Amygdala (tissue), 56 donors: ENCODE measurements at places on chromosomes 3 and 15.

GRCh38 chr15:68409736-68410370, 22.1 kb downstream of the ITGA11 start:
- no peak for DNase-seq

DNA sequence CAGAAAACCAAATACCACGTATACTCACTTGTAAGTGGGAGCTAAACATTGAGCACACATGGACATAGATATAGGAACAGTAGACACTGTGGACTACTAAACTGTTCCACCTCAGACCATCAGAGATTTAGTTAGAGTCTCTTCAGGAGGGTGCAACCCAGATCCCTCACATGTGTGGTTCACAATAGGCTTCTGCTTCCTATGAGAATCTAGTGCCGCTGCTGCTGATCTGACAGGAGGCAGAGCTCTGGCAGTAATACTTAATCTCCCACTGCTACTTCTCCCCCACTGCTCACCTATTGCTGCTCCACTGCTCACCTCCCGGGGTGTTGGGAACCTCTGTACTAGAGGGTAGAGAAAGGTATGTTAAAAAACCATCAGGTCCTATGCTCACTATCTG, 533.3 kb downstream of the NSUN3 start:
- no peak for DNase-seq

GRCh38 chr3:136617198-136617597, 135.0 kb downstream of the STAG1 start:
- no peak for DNase-seq

DNA sequence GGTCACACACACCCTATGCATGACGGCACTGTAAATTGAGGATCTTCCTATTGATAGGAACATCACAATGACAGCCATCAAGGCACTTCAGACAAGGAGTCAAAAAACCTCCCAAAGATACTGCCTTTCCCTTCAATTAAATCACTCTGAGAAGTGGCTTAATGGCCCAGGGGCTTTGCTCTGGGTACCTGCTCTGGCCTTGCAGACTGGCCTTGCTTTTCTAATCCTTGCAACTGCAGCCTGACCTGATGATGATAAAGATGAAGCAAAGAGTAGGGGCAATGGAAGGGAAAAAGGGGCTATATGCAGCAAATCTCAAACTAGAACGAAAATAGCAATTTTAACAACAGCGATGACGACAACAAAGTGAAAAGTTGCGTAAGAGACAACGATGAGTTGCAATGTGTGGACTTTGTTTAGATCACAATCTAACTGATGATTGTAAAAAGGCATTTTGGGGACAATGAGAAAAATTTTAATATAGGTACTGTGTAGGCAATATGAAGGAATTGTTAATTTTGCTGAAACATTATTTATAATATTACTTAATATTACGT, 14.6 kb downstream of the ADAMTS9 start:
- no peak for DNase-seq

- no peak for DNase-seq
Observed at GRCh38 chr15:80234883-80235282, 17.1 kb downstream of the CTXND1 start.

DNA sequence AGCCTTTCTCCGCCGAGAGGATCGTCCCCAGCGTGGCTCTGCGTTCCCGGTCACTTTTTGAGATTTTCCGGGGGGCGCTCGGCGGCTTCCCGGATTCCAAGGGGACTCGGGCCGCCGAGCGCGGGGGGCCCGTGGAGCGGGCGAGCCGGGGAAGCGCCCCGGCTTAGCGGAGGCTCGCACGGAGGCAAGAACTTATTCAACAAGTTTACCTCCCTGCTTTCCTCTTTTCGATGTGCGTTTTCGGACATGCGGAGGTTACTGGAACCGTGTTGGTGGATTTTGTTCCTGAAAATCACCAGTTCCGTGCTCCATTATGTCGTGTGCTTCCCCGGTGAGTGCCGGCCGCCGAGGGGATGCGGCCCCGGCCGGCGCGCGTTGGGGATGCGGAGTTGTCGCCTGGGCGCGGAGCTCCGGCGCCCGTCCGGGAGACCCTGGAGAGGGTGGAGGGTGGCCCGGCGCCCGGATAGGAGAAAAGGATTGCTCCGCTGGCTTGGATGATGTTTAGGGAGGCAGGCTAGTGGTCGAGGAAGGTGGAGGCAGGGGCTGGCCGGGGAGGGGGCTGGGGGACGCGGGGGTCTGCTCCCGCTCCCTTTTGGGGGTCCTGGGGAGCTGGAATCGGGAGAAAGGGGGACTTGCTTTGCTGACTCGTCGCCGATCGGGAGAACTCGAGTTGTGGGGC, 810 bp downstream of the PTPRG start:
- DNase-seq = peak; percentile 8

DNA sequence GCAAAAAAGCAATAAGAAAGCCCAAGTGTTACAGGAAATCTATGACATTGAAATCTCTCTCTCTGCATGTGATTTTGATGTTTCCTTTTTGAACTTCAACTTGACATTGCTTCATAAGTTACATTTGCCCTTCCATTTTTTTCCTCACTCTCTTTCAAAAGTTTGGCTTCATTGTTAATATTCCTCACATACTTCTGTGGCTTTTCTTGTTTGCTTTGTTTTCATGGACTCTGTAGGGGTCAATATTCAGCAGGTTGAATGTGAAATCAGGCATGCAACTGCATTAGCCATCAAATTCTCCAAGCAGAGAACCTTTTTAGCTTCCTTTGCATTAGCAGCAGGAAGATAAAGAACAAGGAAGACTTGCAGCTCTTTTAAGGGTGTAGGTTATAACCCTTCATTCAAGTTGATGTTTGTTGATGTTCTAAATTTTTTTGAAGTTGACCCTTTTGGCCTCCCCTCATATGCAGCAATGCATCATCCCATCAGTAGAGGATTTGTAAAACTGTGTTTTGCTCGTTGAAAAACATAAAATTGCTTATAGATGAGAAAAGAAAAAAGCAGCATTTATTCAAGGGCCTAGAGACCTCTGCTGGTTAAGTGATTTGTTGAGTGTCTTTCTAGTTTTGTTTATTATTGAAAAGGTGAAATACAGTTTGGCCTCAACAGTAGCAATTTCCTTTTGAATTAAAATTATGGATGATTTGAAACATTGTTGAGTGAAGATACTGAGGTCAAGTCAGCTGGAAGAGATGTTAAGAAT, 211.4 kb downstream of the IL5RA start:
- DNase-seq = no peak

DNA sequence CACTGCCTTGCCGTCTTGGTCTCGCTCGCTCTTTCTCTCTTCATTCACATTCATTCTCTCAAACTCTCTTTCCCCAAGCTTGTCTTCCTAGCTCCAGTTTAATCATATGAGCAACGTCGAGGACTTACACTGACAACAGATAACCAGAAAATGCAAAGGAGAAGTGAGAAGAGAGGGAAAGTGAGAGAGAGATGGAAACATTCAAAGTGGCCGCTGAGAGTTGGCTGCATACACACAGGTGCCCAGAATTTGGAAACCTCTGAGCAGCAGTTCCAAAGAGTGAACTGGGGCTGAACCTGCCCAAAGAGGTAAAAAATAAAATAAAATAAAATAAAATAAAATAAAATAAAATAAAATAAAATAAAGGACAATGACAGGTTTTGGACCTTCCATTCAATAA, 583.0 kb downstream of the FOXP1 start:
- DNase-seq = no peak

GRCh38 chr3:100033184-100033583, 81.1 kb downstream of the FILIP1L start:
- DNase-seq = no peak

DNA sequence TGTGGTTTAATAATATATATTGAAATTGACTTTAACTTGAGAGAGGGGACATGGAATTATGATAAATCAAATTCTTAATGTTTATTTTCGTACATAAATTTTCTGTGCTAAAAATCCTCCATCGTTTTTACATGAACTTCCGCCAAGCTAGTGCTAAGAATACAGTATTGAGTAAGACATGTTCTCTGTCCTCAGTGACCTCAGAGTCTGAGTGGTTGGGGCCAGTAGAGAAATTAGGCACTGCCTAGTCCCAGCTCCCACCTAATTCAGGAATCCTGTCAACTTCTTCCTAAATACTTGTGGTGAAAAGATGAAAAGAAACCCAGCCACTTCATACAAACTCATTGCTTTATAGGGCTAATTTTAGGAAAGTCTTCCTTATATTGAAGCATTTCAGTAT, 110.3 kb downstream of the PPP2R3A start:
- DNase-seq = no peak

DNA sequence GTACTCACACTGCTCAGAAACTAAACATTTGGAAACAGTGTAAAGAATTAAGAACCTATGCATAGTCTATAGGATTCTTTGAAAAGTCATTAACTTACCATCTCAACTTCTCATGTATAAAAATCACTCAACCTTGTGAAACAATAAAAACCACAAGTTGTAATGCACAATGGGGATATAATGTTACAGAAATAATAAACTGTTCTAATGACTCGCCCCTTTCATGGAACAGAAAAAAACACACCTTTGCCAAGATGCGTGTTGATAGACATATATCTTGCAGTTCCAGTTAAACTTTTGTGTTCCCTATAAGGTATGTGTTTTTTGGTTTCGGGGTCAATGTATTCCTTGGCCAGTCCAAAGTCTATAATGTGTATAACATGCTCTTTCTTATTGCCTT, 50.8 kb upstream of the PPIB start:
- no peak for DNase-seq

DNA sequence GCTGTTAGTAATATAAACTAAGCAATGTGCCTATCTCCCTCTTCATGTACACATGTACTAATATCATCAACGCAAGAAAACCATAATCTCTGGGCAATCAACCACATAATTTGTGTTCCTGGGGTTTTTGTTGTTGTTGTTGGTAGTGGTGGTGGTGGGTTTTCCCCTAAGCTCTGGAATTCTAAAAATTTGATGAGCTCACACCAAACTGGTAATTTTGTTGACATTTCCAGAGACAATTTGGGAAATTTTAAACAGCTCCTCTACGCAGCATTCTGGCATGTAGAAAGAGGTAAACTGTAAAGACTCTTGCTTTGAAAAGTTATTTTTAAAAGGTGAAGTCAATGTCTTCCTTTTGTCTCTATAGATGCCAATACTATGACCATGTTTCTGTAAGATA, 126.7 kb downstream of the IGSF11 start:
- DNase-seq = no peak

GRCh38 chr15:49860101-49860500, 239.3 kb downstream of the DTWD1 start:
- no peak for DNase-seq

DNA sequence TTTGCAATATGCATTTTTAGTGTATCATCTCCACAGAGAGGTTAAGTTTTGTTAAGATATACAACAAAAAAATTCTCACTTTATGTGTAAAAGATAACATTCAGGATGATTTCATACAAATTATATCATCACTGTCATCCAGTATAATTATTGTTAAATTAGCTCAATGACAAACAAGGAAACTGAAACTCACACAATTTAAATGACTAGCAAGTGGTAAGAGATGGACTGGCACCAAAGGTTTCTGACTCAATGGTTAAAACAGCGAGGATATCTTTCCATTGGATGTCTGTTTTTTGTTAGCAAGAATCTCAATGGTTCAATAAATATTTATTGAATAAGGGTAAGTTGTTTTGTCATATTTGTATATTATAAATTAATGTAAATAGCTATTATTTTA, 22.6 kb downstream of the CIP2A start:
- DNase-seq = no peak

DNA sequence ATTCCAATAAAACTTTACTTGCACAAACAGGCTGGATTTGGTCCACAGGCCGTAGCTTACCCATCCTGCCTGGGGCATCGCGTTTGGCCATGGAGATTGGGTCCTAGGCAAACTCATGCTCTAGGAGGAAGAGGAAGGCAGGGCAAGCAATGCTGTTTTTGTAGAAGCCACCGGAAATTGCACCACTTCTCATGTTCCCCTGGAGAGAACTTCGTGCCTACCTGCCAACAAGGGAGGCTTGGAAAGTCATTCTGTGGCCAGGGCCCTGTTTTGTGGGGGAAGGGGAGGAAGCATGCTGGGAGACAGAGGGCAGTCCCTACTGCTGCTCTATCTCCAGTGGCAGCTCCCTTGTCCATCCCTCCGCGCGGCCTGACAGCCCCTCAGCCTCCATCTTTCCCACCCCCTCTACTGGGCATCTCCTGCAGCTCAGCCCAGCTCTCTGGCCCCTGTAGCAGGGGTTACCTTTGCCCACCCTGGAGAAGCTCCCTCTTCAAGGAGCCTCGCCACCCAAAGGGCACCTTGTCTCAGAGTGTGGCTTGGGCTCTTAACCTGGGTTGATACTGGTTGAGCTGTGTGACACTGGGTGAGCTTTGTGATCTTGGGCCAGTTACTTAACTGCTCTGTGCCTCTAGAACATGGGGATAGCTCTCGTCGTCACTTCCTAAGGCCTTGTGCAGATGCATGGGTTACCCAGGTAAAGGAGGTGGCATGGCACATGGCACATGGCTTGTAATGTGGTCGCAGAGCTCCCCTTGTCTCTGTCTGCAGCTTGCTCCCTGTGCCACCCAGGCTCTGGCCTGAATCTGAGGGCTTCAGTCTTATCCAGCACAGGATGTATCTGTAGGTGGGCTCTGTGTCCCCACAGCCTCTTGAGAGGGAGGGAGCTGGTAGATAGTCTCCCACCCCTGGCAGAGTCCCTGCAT, 6.1 kb downstream of the ABTB1 start:
- DNase-seq = no peak

DNA sequence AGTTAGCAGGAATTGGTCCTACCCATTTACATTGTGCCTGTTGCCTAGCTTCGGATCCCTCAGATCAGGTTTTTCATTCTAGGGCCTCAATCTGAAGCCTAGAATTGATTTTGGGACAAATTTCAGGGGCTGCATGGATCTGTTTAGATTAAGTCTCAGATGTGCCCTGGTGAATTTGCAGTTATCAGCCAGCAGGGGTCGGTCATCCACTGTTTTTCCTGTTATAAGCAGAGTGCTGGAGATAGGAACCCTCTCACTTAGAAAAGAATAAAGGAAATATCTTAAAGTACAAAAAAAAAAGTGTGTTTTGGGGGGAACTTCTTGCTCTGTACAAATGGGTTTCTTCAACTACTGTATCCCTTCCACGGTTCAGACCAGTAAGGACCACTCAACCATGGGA, 212.5 kb downstream of the BCHE start:
- no peak for DNase-seq

GRCh38 chr3:113606539-113607218, 74.3 kb downstream of the SIDT1 start:
- DNase-seq = no peak

- no peak for DNase-seq
Observed at GRCh38 chr3:196875258-196875657, 7.5 kb downstream of the SENP5 start.

DNA sequence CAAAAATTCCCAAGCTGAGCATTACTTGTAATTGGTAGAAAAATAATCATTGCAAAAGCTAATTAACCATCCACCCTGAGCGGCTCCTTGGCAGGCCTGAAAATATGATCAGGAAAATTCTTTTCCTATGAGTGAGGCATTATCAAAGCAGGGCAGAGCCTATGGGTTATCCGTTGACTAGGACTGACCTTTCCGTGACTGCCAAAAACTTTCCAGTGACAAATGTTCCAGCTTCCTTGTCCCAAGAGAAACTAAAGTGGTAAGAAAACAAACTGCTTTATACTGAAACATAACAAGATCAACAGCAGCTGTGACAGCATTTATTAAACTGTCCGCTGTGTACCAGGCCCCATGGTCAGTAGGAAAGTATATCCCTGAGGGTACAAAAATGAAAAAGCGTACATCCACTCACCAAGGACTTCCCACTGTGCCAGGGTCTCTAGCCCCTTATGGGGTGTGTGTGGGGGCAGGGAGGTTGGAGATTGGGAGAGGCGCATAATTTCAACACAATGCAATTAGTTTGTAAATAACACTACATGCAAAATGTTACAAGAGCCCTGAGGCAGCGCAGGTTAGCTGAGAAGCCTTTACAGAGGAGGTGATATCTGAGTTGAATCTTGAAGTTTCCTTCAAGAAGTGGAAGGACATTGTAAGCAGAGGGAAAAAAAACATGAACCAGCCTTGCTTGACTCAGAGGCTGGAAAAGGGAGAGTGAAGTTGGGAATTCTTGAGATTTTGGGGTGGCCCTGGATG, 8.5 kb downstream of the LIPC start:
- no peak for DNase-seq
